ENCODE measurements at places on chromosomes 2 and 18.

DNA sequence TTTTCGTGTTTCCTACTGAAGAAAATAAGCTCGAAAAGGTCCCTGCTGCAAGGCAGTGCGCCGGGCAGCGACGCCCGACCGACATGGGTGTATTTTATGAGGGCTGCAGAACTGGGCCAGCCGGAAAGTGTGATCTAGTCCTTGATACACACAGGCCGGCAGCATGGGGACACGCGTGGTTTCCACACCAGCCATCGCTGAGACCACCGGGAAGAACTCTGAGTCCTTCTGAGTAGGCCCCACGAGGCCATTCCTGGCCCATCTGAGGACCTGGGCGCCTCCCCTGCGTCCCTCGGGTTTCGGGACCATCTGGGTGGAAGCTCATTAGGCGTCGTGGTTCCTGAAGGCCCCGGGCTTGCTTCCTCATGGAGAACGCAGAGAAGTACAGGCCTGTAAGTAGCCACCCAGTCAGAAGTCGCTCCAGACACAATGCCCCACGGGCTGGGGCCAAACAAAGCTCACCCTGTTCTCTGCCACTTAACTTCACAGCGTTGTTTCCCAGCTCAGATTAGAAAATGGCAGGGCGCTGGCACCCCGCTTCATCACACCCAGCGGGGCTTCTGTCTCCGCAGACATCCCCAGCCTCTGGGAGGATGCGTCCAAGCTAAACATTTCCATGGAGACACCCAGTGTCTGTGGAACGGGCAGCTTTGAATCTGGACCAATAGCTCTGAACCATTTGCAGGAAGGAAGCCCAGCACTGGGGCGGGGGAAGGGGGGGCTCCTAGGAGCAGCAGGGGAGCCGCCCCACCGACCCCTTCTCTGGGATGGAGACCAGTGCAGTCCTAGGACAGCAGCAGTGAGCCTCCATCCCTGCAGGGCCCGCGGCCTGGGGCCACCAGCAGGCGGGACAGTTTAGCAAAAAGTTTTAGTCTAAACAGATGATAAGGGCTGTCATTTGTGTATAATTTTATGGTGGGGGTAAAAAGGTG lies 2.4 kb downstream of the NFATC1 start:
- DNase-seq = no peak

- no peak for DNase-seq
Measured at GRCh38 chr2:9178110-9178903, 28.3 kb upstream of the ASAP2 start.

- DNase-seq = no peak
Measured at GRCh38 chr2:68195096-68195495, 37.4 kb downstream of the PNO1 start.

GRCh38 chr2:207164006-207164831 lies 1.5 kb downstream of the KLF7 start:
- DNase-seq = no peak

GRCh38 chr2:43604674-43605073 lies 8.8 kb upstream of the THADA start:
- DNase-seq = no peak

DNA sequence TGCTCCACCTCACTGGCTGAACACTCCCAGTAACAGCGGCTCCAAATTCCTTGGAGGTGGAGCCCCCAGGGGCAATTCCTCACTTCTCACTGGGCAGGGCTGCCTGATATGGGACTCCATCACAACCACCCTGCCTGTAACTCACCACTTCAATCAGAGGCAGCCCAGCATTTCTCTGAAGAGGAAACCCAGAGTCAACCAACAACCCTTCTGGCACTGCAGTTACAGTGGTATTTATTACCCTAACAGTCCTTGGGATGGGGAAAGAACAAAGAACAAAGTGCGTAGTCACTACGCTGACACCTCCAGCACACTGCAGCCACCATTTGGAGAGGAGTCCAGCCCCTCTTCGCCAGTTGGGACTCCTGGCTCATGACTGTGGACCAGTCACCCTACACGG lies 85.7 kb upstream of the GALNT13 start:
- no peak for DNase-seq

GRCh38 chr2:233976690-233977294 lies 59.6 kb downstream of the TRPM8 start:
- no peak for DNase-seq

DNA sequence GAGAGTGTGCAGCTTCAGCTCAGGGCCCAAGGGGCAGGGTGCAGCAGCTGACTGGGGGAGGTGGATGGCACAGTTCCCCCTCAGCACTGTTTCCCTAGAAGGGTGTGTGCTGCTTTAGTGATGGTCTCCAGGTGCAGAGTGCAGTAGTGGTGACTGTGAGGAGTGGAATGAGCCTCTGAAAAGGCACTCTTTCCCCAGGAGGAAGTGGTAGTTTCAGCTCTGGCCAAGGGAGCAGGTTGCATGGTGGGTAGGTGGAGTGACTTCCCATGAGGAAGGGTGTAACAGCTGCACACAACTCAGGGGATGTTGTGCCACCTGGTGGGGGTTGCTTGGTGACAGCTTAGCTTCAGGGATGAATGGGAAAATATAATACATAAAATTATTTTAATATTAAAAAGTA lies 251.5 kb upstream of the NXPH2 start:
- no peak for DNase-seq

- DNase-seq = peak; percentile 62
Measured at GRCh38 chr18:21110713-21111345, 784 bp downstream of the ROCK1 start.

DNA sequence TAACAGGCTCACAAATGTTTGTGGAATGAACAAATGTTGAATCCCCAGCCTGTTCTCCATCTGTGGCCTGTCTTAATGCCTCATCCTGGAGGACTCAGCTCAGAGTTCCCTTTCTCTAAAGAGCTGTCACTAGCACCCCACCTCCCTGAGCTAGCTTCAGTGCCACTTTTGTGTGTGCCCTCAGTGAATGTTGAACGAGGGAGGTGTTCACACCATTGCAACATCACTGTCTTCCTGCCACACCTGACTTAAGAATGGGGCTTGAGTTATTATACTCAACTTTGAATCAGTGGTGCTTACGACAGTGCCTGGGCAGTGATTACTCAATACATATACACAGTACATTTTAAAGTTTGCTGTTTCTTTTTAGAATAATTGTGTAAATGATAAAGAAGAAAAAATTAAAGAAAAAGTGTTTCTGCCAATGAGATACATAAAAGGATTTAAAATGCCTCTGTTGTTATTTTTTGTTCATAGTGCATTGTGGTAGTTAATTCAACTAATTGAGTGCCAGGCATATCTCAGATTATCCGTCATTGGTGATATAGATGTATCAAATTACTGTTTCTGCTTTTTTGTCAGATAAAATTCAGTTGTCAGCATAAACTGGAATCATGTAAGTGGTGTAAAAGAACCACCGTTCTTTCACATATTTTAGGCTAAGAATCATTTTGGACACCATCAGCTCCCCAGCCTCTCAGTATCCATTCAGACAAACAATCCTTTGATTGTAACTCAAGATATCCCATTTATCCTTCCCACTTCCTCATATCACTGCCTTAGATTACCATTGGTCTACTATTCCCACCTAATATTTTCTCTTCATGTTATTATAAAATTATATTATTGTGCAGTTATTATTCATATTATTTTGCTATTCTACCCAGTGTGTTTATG lies 304.7 kb downstream of the PTPRM start:
- no peak for DNase-seq
